ENCODE measurements at places on chromosomes 5 and 9.

GRCh38 chr9:126228781-126229444 lies 97.7 kb upstream of the MVB12B start:
- DNase-seq, result peak; percentile 72

DNA sequence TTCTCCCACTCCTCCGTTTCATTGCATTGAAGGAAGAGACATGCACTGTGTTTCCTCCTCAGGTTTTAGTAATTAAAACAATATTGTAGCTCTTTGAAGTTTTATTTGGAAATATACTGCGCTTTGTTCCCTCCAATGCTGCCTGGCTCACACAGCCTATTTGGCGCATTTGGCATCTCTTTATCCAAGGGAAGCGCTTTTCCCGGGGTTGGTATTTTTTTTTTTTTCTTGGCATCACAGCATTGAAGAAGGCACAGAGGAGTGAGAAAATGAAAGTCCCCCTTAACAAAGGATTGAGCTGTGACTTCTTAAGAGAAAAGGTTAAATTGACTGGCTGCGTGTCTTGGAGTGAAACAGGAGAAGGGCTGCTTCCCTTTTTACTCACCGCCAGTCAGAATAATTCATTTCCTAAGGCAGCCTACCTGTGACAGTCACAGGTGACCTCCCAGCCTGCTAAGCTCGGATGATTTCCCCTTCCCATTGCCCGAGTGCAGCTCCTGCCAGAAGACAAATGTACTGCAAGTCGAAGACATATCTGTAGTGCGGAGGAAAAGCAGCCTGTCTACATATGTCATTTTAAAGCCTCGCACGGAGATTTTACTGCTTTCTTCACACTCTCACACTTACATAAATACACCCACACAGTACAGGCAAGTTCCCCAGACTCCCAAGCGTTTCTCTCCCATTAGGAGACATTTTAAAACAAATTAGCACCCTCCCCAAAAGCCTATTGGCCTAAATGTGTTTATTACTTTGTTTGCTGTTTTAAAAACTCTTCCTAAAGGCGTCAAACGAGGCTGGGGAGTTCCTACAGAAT lies 665.5 kb upstream of the ZNF608 start:
- DNase-seq, result peak; percentile 64

GRCh38 chr5:83848941-83849340 lies 128.3 kb upstream of the HAPLN1 start:
- DNase-seq, result no peak

- DNase-seq, result no peak
These were observed 183.6 kb downstream of the AOPEP start for GRCh38 chr9:94909965-94910730.

DNA sequence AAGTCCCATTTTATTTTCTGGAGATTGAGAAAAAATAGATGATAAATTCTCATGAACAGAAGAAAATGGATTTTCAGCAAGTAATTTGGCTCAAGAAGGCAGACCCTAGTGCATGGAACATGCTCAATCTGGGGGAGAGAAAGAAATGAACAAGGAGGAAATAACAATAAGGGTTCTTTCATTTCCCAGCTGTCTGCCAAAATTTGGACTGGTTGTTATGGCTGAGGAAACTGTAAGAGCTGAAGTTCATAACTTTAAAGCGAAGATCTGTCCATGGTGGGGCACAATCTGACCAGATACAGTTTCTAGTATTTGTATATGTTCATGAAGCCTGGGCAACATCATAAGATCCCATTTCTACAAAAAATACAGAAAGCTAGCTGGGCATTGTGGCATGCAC lies 1386.5 kb upstream of the DMAC1 start:
- DNase-seq, result no peak

- DNase-seq, result no peak
These were observed 10.8 kb downstream of the CDC37L1 start for GRCh38 chr9:4690144-4690543.

DNA sequence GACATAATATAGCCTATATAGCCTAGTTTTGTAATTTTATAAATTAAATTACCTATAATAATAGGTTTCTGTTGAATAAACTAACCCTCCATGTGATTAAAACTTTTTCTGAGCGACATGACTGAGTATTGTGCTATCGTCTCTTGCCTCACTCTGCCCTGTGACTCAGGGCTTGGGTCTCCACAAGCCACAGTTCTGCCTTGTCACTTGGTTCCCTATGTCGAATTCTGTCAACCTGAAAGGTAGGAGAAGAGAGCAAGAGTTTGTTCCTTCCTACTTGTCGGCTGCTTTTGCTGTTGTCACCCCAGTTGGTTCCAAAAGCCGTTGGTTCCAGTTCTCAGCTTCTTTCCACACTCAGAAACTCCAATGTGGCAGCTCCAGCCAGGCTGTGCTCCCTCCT lies 285.9 kb downstream of the PSAT1 start:
- no peak for DNase-seq

DNA sequence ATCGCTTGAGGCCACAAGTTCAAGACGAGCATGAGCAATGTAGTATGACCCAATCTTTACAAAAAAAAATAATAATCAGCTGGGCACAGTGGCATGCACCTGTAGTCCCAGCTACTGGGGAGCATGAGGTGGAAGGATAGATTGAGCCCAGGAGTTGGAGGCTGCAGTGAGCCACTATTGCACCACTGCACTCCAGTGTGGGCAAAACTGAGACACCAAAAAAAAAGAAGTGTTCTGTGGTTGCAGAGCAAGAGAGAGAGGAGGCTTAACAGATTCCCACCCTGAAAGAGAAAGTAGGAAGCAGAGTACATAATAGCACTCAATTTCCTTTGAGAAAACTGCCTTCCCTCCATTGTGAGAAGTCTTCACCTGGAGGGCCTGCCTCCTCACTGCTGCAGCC lies 52.6 kb downstream of the ALDH7A1 start:
- DNase-seq, result no peak

- no peak for DNase-seq
These were observed 420.4 kb upstream of the WWC1 start for GRCh38 chr5:167871091-167871490.

DNA sequence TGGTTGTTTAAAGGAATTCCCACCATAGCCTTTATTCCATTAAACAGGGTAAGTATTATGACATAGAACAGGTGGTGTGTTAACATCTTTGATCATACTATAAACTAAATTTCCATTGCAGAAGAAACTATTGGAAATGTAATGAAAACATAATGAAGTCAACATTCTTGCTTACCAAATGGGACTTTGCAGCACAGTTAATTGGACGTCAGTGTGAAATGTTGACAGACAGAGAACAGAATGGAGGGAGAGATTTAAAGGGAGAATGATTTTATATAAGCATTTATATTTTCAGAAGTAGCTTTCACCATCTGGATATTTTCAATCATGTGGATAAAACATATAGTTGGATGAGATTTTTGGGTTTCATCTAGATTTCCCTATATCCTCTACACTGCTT lies 311.3 kb downstream of the TUSC1 start:
- no peak for DNase-seq

DNA sequence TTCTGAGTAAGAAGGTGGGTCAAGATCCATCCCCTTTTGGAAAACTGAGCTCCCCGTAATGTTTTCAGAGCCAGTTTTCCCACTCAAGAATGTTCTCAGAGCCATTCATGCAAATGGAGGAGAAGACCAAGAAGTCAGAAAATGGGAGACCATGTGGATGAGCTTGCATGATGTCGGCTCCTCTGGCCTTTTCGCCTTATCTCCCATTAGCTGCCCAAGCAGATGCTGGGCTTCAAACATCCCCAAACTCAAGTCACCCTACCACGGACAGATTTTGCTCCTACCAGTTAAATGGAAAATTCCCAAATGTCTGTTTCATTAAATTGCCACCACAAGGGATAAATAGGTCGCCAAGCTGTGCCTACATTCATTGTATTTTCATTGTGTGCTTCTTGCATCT lies 161.4 kb downstream of the ICE1 start:
- no peak for DNase-seq

GRCh38 chr5:151240924-151241635 lies 11.9 kb upstream of the GM2A start:
- DNase-seq, result peak; percentile 50

GRCh38 chr5:96384353-96384752 lies 48.7 kb downstream of the PCSK1 start:
- DNase-seq, result peak; percentile 84

- no peak for DNase-seq
These were observed 345.7 kb downstream of the SPATA31D1 start for GRCh38 chr9:82334286-82334685.

DNA sequence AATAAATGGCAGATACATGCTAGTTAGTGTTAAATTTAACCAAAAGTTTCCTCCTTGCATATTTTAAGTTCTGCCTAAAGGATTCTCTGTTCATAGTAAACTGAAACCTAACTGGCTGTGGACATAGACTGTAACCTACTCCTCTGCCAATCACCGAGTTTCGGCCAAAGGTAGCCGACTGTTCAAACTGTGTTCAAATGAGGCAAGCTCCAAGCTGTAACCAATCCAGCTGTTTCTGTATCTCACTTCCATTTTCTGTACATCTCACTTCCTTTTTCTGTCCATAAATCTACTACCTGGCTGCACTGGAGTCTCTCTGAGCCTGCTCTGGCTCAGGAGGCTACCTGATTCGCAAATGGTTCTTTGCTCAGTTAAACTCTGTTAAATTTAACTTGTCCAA lies 44.1 kb downstream of the KCNV2 start:
- DNase-seq, result no peak

DNA sequence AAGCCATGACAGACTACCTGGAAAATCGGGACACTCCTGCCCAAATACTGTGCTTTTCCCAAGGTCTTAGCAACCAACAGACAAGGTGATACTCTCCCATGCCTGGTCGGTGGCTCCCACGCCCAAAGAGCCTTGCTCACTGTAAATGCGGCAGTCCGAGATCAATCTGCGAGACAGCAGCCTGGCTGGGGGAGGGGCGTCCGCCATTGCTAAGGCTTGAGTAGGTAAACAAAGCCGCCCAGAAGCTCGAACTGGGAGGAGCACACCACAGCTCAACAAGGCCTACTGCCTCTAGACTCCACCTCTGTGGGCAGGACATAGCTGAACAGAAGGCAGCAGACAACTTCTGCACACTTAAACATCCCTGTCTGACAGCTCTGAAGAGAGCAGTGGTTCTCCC lies 272.1 kb upstream of the CCNG1 start:
- DNase-seq, result no peak

- DNase-seq, result no peak
These were observed 146.5 kb upstream of the ABCA1 start for GRCh38 chr9:105074491-105074890.

- no peak for DNase-seq
These were observed 13.9 kb upstream of the CTNNAL1 start for GRCh38 chr9:109027176-109027575.

GRCh38 chr5:57007344-57007743 lies 55.4 kb upstream of the MIER3 start:
- no peak for DNase-seq

GRCh38 chr9:23638011-23638410 lies 188.0 kb downstream of the ELAVL2 start:
- peak; percentile 58 for DNase-seq

DNA sequence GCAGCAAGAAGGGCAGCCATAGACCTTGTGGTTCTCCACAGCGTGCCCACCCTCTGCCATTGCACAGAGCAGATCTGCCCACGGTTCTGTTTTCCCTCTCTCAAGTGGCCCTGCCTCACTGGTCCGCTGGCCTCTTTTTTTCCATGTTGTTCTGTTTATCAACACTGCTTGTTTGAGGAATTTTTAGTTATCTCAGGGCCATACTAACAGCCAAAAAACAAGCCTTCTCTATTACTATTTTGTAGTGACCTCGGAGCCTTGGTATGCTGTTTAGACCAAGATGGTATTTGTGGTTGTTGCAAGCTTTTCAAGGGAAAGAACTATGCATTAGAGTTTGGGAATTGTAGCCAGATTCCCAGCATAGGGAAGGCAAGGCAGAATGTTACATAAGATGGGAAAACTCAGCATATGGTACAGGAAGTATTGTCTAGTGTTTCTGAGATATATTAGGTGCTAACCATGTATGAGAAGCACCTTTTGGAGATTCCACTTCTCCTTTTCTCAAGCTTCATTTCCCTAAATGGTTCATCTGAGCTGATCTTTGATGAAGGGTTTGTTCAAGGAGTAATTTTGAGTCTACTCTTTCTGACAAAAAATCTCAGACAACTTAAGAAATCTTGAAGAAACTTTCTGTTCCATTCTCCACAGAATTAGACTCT lies 54.3 kb downstream of the NUP214 start:
- no peak for DNase-seq

DNA sequence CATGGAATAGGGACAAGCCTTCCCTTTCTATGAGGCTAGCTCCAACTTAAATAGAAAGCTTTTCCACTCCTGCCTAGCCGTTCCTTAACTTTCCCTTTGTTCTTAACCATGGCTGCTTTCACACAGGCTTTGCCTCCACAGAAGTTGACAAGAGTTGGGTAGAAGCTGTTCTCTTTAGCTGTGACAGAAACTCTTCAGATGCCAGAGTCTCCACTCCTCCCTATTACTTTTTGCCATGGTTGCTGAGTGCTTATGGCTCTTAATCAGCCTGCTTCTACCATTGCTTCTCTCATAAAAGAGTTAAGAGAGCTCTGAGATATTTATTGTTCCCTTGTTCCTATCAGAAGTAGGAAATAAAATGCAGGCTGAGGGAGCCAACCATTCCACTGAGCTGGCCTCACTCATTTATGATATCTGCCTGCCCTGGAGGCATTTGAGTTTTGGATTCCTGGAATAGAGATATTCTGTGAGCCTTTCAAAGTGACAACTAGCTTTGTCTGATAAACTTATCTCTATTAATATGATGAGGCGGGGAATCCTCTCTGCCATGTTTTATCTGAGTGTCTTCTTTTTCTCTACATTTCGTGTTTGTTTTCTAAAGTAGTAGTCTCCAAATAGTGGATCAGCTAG lies 162.6 kb downstream of the DMAC1 start:
- no peak for DNase-seq

- DNase-seq, result peak; percentile 76
These were observed 25.2 kb upstream of the CEMIP2 start for GRCh38 chr9:71793386-71794105.

DNA sequence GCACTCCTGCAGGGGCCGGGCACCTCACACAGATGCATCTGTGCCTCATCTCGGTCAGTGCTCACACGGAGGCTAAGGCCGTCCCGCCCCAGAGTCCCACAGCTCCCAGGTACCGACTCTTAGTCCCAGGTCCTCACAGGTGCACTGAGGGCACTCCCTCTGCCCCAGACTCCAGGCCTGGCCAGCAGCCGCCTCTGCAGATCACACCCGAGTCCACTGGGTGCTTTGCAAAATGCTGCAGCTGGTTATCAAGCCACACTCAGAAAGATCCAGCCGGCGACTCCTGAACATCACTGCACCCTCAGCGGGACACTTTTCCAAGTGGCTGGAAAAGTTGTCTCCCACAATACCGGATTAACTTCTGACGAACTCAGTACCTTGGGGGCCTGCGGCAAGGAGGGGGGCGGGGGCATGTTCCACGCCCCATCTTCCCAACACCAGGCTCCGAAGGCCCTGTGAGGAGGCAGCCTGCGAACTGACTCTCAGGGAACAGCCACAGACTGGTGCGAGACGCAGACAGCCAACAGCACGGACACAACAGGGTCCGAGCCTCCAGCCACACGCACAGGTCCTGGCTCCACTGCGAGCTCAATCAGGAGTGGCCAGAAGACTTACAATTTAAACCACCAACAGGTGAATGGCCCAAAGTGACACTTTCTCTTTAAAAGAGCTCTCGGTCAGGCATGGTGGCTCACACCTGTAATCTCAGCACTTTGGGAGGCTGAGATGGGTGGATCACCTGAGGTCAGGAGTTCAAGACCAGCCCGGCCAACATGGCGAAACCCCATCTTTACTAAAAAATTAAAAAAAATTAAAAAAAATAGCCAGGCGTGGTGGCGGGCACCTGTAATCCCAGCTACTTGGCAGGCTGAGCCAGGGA lies 4.0 kb downstream of the BRD3 start:
- no peak for DNase-seq

Measured in PC-3 (cell line).